ENCODE measurements at places on chromosomes 1 and 21. TPM values are rescaled to one million over a fixed set of nuclear protein-coding genes. Genes with fewer than 3 reads are reported as not detected.

- no peak for DNase-seq
Observed at GRCh38 chr1:157968508-157968907, 24.9 kb upstream of the KIRREL1 start.

DNA sequence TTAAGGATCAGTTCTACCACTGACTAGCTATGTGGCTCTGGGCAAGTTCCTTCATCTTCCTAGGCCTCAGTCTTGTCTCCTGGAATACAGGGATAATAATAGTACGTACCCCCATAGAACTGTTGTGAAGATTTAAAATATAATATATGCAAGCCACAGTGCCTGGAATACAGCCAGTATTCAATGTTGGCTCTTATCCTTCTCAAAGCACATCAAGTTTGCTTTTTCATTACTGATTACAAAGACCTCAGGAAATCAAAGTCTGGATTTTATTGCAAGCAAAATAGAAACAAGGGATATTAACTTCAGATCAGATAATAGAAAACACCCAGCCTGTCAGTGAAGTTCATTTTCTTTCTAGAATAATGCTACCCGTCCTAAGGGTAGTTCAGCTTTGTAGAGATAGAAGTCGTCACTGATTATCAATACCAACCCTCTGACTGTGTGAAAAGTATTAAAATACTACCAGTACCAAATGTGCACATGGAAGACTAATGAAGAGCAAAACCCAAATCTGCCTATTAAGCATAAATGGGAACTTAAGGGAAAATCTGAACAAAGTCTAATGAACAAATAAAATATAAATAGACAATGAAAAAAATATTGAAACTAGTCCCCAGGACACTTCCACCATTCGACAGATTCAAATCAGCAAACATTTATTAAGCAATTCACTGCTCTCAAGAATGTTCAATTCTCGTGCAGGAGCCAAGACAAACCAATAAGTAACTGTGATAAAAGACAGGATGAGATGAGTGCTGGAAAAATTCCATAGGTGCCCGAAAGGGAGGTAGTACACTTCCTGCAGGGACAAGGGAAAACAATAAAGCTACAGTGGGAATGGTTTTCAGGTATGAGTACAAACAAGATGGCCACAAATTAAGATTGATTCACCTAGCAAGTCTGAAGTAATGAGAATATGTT, 206.2 kb downstream of the SMYD3 start:
- DNase-seq = no peak

GRCh38 chr21:26112127-26112742, 58.3 kb downstream of the APP start:
- no peak for DNase-seq

Gene PRDM16
- total RNA-seq = 17.7 TPM

DNA sequence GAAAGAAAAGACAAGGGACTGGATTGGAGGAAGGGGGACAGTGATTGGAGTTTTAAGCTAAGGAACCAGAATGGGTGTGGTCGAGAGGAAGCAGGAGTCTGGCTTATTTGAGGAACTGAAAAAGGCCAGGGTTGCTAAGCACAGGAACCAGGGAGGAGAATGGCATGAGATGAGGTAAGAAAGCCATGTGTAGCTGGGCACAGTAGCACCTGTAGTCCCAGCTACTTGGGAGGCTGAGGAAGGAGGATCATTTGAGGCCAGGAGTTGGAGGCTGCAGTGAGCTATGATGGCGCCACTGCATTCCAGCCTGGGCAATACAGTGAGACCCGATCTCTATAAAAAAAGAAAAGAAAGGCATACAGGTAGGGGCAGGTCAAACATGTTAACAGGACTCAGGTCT, 8.1 kb upstream of the KHDRBS1 start:
- no peak for DNase-seq

- DNase-seq = no peak
Observed at GRCh38 chr1:175498002-175498401, 245.4 kb downstream of the TNR start.

GRCh38 chr1:50251702-50252101, 143.0 kb downstream of the ELAVL4 start:
- no peak for DNase-seq

DNA sequence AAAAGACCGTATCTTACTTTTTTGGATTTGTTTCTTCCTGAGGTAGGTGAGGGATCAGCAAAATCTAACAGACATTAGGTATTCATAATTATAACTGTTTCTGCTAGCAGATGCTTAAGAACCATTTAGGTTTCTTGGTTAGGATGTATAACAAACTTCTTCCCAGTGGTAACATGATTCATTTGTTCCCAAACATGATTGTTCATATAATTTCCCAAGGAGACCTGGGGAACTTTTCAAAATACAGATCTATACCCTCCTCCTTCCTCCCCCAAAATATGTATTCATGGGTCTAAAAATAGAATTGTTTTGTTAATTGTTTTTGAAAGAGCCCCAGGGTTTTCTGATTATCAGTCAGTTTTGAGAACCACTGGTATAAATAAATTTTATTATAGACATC, 228.2 kb downstream of the COP1 start:
- no peak for DNase-seq

GRCh38 chr21:35428001-35428320, 378.9 kb upstream of the RUNX1 start:
- no peak for DNase-seq

DNA sequence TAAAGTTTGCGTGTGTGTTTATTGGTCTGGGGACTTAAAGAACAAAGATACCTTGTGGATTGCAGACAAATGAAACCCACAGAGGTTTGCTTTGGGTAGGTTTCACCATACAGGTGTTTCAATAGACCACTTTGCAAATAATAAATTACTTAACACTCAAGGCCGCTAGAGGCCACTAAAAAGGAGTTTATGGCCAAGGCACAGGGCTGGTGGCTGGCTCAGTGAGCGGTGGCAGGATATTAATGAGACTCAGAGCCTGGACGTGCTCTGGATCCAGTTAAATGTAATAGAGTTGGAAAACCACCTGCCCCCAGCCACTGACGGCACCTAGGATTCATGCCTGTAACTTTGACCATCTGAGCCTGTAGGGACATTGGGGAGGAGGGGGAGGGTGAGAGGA, 44.5 kb downstream of the LRRC38 start:
- peak; percentile 50 for DNase-seq

Gene HOOK1
- 10.7 TPM for total RNA-seq

Gene LRRC71
- 0.17 TPM for total RNA-seq
